ENCODE measurements at places on chromosomes 5 and 9. TPM values are rescaled to one million over a fixed set of nuclear protein-coding genes. Genes with fewer than 3 reads are reported as not detected.

GRCh38 chr9:23431459-23431858 lies 394.6 kb downstream of the ELAVL2 start:
- no peak for DNase-seq

DNA sequence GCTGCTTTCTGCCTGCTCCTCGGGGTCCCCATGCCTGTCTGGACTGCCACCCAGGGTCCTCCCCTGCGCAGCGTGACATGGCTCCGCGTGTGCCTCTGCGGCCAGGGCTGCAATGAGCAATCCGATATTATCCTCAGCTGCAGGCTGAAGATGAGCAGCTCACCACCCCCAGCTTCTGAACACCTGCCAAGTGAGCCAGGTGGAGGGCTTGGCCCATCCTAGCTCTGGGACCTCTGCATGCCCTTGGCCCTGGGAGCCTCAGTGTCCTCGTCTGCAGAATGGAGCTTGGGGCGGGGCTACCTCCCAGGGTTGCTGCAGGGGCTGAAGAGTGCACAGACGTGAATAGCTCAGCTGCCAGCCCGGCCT lies 4.1 kb upstream of the MYMK start:
- DNase-seq: no peak

GRCh38 chr9:93037476-93037971 lies 21.0 kb upstream of the SUSD3 start:
- no peak for DNase-seq

GRCh38 chr9:83199240-83199639 lies 136.3 kb upstream of the RASEF start:
- DNase-seq: peak; percentile 33

GRCh38 chr9:35732800-35733541 lies 505 bp downstream of the CREB3 start:
- DNase-seq: peak; percentile 47

DNA sequence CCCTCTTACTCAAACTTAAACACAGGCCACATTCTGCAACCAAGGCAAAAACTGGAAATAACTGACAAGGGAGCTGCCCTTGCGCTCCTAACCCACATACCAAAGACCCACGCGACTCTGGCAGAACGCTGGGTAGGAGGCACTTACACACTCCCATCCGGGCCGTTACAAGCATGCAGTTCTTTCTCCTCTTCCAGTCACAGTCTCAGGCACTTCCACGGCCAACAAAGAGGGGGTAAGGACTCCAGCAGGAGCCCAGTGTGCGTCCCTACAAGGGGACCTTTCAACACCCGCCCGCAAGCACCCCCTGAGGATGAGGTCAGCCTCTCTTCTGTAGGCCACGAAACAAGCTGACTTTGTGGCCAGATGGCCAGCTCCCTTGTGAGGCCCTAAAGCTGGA lies 57.4 kb downstream of the SERINC5 start:
- DNase-seq: no peak

TERT gene
- not detected for total RNA-seq

PCDHA6 gene
- not detected for total RNA-seq

- no peak for DNase-seq
Observed at GRCh38 chr5:168422431-168422830, 63.8 kb upstream of the RARS1 start.

DNA sequence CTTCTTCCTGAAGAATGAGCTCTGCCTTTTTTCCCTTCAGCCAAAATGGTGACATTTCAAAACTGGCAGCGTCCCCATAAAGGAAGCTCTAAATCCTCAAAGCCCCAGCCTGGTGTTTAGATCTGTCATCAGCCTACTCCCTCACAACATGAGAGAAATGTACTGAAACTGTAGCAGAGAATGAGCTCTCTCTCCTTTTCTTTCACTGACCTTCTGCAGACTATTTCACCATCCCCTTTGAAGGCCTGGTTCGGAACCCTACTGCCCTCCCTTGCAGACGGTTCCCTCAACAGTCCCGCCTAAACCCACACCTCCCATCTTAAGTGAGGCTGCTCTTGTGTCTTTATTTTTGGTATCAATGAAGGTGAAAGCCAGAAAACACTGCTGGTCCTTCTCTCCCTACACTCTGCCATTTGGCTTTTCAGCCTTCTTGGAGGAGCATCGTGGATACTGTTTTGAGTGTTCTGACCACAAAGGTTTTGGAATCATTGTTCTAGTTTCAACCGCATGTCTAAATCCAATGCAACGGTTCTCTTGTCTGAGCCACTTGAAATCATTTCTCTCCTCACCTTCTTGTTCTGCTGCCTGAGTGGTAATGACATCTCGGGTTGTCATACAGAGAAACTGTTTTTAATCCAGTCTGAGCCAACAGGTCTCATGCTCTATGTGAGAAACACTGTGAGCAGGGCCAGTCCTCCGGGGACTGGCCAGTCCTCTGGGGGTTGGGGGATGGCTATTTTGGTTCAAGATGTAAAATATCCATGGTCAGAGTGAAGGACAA lies 39.0 kb downstream of the ITK start:
- DNase-seq: no peak

- no peak for DNase-seq
Observed at GRCh38 chr9:105302728-105303127, 58.3 kb downstream of the SLC44A1 start.

DDX4 gene
- not detected for total RNA-seq

- no peak for DNase-seq
Observed at GRCh38 chr5:54526604-54527288, 9.2 kb downstream of the SNX18 start.

DNA sequence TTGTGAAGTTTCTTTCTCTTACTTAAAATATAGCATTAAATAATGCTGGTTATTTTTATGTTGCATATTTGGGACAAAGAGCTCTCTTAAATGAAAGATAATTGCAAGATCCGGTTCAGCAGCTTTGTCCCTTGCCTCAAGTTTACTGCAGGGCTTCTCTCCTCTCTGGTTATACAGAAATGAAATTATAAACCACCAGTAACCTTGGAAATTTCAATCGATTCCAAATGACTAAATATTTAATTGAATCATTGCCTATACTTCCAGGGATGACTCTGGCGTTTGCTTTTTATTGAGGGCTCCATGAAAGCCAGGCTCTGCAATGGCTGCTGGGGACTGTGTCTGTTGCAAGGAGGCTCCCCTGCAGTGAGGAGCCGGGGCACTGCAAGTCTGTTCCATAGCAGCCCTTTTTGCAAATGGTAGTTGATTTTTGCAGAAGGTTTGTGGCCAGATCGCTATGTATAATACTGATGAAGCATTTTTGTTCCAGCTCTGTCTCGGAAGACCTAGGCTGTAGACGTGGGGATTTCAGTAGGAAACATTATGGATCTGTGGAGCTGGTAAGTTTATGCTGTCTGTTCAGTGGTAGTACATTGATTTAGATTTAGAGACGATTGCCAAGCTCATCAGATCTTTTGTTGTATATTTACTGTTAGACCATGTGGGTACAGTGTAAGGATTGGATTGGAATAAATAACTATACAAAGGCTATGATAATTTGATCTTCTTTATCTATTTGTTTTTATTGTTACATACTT lies at the start of gene GARNL3:
TSS of gene GARNL3 (plus strand) at position 313 of the 758 bp plus-strand sequence. CDS start at position 417, 104 bp downstream.
- DNase-seq: no peak
